ENCODE measurements at places on chromosomes 2 and 18. TPM values are rescaled to one million over a fixed set of nuclear protein-coding genes. Genes with fewer than 3 reads are reported as not detected.

DNA sequence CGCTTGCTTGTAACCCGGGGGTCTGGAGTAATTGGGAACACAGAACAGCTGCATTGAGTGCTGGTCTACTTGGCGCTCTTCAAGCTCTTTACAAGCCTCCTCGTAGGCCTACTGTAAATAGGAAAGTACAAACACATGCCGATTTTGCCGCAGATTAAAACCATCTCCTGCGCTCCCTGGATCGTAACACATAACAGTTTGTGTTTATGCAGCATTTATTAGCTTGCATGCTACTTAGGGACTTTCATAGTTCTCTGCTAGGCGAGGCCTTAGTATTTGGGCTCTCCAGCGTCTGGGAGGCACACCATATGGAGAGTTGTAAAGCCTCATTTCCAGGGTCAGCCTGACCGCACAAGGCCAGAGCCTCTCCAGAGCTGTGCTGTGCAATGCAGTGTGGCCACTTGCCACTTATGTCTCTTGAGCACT, 84.0 kb upstream of the HAAO start:
- DNase-seq: no peak

- DNase-seq: no peak
These were observed 57.5 kb upstream of the GREB1L start for GRCh38 chr18:21184396-21184996.

Gene FAM228B
- total RNA-seq: 61.4 TPM

DNA sequence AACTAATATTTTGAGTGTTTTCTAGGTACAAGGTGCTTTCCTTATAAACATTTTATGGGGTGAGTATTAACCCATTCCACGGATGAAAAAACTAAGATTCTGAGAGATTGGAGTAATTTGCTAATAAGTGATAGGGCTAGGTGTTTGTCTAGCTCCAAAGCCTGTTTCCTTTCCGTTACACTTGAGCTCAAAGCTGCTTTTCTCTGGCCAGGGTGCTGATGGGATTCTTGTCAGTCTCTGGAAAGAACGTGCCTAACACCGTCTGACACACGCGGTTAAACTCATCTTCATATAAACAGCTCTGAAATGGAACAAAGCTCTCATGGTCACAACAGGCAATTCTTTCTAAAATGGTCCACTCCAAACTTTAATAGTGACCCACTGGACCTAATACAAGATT, 2.0 kb upstream of the ANKRD29 start:
- DNase-seq: no peak

DNA sequence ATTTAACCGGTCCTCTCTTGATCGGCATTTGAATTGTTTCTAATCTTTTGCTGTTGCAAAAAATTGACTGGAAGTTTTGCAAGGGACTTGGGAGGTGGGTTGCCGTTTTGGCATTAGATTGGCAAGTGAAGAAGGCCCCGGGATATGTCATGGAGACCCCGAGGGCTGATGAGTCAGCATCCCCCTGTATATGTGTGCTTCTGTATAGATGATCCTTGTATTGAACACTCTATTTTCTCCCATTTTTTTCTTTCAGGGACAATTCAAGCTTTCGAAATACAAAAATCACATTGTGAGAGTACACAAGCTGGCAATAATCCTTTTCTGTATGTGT, 30.1 kb downstream of the EIF4E2 start:
- DNase-seq: no peak

DNA sequence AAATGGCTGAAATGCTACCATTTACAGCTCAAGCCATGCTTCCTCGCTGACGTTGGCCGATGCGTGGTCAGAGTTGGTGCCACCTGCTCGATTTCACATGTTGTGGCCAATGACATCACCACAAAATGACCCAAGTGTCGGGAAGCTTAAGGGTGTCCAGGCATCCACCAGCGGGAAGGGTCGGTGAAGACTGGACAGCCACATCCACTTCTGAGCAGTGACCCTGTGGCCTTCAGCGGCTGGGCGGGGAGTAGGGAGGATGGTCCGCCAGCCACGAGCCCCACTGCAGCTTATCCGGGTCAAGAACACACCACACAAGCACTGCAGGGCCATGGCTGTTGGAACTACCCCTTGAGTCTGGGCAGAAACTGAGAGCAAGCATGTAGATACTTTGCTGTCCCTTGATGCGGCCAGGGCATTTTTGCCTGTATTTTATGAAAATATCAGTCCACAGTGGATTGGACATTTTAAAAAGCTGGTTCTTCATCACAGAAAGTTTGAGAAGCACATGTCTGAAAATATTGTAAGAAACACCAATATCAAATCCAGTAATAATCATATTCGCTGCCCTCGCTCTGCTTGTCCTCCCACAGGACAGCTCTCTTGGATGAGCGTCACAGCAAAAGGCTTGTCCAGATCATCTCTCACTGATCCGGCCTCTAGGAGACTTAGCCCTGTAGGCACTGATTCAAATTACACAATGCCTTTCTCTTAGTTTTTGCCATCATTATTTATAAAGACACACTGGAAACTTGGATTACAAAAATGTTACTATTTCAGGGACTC, 174.0 kb downstream of the TWIST2 start:
- peak; percentile 42 for DNase-seq

DNA sequence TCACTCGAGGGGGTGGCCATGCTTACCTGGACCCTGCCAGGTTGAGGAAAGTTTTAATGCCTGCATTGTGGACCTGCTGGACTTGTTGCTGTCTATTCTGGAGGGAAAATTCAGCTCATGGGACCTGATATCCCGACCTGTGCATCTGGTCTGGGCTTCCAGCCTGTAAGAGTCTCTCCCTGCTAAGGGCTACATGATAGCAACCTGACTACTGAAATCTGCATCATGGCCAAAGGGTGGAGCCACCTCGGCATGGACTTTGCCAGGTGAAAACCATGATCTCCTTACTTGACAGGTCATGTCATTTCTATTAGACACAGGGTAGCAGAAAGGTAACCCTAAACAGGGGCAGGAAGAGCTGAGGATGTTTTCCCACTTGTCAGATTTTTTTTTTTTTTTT, 12.9 kb upstream of the SLC66A3 start:
- DNase-seq: no peak

Gene LBX2
- total RNA-seq: 0.53 TPM

Gene RUFY4
- total RNA-seq: 0.36 TPM

Data from sciatic nerve (tissue), 2 donors.